ENCODE measurements at places on chromosomes 3 and 15.

GRCh38 chr3:169060037-169060436 lies 603.5 kb downstream of the MECOM start:
- DNase-seq = no peak

- peak; percentile 52 for DNase-seq
Measured at GRCh38 chr15:82680200-82681102, 29.2 kb downstream of the AP3B2 start.

DNA sequence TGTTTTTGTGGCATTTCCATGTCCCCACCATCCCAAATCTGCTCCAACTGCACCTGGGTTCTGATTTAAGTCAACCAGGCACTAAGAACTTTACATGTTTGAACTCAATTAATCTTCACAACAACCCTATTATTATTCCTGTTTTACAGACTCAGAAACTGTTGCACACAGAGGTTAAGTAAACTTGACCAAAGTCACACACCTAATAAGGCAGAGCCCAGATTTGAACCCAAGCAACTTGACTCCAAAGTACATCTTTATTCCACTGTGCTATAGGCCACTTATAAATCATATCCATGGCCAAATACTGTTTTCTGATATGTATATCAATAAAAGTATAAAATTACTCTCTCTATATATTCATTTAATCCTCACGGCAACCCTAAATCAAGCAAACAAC lies 16.4 kb downstream of the TM4SF18 start:
- no peak for DNase-seq

DNA sequence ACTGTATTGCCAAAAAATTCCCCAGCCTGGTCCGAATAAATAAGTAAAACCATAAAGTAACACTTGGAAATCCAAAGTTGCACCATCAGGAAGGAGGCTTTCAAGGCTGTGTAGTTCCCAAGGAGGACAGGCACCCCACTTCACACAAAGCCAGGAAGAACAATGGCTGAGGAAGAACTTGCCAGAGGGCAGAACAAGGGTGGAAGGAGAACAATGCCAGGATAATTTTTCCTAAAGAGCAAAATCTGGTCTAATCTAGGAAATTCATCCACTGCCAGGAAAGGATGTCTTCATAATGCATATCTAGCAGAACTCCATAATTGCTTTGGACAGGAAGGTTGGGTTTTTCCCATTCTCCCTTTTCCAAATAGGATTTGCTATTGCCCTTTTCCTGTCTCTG lies 15.7 kb upstream of the ARID3B start:
- no peak for DNase-seq

DNA sequence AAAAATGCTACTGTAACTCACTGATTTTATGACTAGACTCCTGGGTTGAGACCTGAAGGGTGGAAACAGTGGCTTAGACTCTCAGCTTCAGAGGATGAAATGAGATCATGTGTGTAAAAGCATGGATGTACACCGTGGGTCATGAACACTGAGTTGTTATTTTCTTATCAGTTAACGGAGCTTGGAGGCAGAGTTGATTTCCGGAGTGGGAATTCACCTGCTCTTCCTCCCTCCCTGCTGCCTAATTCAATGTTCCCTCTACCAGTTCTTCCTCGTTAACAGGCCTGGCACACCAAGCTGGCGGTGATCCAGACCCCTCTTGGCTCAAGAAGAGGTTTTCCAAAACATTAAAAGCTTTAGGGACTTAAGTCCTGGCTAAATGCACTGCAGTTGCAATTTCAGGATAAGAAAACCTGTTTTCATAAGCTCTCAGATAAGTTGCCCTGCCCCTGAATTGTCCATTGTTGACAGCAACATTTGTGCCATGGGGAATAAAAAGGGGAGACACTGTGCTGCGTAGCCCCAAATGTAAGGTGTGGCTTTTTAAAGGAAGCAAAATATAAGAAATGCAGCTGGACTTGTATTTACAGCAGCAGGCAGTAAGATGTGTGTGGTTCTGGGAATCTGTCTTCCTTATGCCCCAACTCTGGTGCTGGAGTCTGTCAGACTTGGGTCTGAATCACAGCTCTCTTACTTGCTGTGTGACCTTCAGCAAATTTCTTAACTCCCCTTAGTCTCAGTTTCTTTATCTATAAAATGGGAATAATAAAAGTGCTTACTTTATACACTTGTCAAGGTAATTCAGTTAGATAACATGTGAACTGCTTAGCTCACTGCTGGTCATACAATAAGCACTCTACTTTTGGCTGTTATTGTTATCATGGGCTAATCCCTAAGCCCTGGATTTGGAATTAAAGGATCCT lies 9.9 kb downstream of the PDIA5 start:
- no peak for DNase-seq

DNA sequence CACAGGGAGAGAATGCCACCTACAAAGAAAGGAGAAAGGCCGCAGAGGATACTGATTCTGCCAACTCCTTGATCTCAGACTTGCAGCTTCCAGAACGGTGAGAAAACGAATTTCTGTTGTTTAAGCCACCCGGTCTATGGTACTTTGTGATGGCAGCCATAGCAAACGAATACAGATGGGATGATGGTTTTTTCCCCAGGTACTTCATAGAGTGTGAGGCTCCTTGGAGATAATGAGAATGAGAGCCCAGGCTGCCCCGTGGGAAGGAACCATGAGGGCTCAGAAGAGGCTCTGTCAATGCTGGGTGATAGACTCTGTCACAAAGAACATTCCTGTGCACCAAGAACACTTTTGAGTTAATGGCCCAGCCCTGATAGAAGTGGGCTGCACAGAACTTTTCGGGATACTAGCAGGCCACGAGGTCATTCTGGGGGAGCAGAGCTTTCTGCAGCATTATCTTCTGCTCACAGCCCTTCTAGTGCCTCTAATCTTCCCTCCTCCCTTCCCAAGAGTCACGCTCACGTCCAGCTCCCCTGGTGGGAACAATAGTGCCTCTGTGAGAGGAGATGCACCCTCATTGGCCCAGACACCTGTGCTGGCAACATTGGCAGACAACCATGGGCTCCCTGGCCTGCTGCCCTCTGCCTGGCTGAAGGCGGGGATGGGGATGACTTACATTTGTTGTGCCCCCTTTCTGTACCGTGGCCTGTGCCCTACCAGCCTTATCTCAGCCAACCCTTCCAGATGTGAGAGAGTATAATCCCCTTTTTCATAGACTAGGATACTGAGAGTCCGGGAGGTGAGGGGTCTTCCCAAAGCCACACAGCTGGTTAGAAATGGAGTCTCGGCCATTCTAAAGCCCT lies 5.2 kb upstream of the RLBP1 start:
- no peak for DNase-seq

DNA sequence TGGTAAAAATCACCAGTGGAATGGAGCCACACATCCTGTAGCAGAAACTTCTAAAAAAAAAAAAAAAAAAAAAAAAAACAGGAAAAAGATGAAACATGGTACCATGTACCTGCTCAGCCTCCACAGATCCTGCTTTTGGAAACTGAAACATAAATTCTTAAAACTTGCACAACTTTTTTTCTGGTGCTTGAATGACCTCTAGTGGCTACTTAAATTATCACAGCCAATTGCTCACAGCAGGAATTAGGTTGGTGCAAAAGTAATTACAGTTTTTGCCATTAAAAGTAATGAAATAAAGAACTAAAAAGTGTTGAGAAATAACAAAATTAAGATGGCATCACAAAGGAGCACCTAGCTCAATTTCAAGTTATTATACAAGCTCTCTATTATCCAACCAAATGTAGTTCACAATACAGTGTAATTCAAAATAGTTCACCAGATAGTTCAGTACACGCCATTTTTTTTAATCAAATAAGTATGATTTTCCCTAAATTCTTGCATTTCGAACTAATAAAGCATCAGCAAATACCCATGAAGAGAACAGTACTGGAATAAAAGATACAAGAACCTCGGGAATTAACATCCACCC lies 80.6 kb downstream of the ULK4 start:
- no peak for DNase-seq

- DNase-seq = no peak
Measured at GRCh38 chr3:126210606-126211005, 30.2 kb upstream of the ALDH1L1 start.

- peak; percentile 23 for DNase-seq
Measured at GRCh38 chr3:142929109-142929508, 34.4 kb downstream of the PAQR9 start.

DNA sequence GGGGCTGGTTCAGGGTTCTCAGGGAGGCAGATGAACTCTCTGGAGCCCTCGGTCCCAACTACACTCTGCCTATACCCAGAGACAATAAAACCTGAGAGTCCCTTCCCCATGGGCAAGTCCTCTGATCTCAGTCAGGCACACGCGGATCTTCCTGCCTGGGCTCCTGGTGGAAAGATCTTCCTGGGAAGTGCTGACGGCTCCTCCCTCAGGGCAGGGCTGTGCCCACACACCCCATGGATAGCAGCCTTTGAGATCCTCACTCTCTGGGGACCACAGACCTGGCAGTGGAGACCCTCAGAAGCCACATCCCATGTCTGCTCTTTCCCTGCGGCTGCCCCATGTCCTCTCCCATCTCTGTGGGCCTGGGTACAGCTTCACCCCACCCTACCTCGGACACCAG lies 10.4 kb downstream of the SH2D7 start:
- DNase-seq = no peak

DNA sequence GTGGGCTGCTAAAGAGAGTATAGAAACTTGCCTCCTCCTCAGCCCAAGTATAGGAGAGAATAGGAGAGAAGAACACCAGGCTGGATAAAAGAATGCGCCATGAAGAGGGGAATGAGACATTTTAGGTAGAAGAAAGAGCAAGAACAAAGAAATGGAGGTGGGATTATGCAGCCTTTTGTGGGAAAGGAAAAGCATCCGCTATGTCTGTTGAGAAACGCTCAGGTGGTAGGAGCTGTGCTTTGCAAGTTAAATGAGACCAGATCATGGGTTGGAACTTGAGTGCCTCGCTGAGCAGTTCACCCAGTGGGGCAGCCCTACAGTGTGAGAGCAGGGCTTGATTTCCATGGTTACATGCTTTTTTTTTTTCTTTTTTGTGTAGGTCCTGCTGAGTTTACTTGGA lies 11.5 kb upstream of the RTP1 start:
- no peak for DNase-seq

DNA sequence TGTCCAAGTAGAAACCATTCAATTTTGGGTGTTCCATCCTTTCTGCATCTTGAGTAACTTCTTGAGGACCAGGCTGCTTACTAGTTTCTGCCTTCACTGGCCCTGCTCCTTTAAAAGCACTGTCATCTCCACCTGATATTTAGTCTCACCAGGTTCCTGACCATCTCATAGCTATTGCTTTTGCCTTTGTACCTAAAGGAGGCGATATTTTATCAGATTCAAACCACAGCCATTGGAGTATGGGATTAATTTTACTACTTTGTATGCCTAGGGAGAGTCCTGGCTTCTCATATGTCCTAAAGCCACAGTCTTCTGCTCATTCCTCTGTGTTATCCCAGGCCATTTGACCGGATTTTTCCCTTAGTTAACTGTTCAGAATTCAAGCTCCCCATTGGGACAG lies 51.8 kb upstream of the RFX7 start:
- DNase-seq = no peak

DNA sequence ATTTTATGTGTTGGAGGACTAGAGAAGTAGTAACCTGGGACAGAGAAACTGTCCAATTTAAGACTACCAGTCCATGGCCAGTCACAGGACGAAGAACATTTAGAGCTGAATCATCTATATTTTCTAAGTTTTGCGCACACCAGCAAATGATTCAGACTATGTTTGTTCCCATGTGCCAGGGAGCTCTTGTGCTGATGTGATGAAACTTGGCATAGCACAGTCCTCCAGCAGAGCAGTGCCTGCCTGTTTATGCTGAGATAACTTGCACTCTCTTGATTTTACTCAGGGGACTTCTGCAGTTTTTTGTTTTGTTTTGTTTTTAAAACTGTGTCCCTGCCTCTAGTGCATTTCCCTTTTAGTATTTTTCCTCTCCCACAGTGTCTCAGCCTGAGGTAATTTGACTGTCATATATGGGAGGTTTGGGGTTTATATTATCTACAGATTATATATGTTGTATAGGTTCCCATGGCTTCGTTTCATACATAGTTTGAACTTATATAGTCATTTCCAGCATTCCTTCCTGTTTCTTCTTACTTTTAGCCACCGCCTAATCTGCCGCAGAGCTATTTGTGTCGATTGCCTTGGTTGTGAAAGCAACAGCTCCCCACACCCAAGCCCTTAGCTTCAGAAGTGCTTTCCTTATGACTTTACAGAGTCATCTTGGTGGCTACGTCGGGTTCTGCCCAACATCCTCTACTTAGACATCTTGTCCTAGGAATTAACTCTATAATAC lies 45.5 kb downstream of the PPM1L start:
- peak; percentile 9 for DNase-seq

DNA sequence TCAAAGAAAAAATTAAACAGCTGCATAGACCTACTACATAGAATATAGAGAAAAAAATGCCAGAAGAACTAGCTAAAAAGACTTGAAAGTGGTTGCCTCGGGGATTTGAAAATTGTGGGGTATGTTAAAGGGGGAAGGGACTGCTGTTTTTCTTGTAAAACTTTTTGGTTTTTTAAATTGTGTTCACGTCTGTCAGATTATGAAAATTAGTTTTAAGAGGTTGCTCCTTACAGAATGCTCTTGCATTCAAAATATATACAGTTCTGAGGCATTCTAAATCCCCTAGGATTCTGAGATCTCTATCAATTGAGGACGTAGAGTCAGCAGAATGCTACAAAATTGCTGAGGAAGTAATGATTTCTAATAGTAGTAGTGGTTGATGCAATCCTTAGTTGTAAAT lies 28.6 kb downstream of the PIAS1 start:
- no peak for DNase-seq

GRCh38 chr3:30768703-30769550 lies 125.5 kb downstream of the GADL1 start:
- DNase-seq = peak; percentile 74

DNA sequence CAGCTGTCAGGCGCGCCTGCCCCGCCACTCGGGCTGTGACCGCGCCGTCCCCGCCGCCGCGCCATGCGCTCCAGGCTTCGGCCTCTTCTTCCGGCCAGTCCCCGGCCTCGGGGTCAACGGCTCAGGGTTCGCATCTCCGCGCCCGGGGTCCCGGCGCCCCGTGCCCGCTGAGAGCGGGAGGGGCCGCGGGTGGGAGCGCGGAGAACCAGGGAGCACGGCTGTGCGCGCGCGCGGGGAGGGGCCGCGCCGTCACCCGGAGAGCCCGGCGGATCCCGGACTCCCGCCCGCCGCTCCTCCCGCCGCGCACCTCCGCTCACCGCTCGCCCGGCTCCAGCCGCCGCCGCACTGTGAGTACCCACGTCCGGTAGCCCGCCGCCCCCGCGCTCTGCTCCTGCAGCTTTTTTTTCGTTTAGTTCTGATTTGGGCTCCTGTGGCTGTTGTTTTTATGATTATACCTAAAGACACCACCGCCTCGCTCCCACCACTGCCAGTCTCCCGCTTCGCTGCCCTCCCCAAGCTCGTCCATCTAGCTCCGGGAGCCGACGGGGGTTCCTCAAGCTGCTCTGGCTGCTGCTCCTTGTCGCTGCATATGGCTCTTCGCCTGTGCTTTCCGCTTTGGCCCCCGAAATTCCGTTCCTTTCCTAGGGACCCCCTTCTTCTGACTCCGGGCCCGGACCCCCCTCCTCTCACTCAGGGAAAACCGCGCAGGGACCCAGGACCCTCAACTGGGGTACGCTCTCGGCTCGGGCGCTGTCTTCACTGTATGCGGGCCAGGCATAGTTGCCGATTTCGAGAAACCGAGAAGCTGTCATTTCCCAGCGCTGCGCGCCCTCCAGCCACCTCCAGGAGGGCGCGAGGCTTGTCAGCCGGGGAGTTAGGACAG lies 1.8 kb upstream of the SKOR1 start:
- DNase-seq = no peak
